ENCODE measurements at places on chromosomes 2 and 18.

DNA sequence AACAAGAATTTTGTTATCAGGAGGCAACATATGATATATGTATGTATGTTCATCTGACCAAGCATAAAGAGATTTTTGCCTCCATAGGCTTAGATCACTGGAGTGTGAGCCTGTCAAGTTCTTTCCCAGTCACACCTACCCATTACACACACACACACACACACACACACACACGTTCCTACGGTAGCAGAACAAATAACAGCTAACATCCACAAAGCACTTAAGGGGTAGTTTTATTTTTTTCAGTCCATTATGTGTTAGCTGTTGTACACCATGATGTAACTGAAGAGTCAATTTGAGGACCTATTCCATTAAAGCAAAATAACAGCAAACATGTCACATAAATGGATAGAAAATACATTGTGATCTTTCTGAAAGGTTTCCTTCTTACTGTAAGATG, 39.5 kb downstream of the UGP2 start:
- no peak for DNase-seq

GRCh38 chr18:49590608-49591007, 28.8 kb downstream of the LIPG start:
- DNase-seq = no peak

DNA sequence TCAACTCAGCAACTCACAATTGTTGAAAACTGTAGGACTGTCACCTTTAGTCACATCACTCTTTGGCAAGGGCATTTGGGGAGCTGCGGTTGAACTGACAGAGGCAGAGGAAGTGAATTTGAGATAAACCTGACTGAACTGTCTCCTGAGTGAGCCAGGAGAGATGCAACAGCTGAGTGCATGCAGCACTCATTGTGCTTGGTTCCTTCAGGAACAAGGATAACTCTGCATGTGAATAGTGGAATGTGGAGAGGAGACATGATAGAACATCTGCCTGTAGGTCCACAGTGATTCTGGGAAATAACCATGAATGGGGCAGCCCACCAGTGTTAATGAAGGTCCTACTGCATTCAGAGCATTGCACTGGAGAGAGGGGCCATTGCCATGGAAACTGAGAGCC, 494.7 kb downstream of the STK39 start:
- no peak for DNase-seq

DNA sequence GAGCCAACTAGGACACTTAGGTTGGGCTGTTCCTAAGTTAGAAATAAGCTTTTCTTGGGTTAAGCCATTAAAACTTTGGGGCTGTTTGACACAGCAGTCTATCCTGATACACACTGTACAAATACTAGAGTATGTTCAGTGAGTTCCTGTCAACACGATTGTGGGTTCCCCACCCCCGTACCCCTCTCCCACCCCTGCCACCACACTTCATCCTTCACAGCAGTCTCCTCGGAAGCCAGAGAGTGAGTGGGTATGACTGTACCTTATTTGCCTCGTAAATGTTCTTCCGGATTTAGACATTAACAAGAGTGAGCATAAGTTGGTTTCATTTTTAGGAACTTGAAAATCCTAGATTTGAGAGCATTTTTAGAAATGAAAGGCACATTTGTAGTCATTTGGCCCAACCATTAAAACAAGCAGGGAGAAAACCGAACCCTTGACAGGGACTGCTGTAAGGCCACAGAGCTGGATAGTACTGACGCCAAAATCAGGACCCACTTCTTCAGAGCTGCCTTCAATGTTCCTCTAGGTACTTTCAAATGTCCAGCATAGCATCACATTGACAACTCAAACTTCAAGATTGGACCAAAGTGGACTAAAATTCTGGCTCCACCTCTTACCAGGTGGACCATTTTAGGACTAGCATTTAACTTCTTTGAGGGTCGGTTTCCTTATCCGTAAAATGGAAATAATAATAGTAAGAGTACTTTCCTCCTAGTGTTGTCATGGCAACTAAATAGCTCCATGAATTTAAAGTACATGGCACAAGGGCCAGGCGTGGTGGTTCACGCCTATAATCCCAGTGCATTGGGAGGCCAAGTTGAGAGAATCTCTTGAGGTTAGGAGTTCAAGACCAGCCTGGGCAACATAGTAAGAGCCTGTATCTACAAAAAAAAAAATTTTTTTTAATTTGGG, 166.3 kb upstream of the SERTAD2 start:
- peak; percentile 32 for DNase-seq

DNA sequence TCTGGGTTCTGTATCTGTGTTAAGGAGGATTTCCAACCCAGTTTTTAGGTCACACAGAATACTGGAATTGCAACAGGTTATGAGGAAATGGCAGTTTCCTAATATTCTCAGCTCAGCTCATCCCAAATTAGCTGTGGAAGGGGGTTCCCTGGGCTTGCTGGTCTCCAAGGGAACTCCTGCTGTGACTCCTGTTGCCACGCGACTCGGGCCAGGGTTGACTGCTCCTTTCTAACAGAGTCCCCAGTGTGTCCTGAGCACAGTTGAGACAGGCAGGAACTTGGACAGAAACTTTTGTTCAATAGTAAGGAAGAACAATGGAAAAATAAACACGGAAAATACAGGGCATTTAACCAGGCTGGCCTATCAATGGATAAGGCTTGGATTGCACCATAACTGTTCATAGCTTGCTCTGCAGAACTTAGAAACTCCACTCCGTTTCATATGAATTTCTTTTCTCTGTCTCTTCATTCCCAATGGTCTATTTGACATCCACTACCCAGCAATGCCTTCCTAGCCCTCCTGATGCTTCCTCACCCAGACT, 3.8 kb upstream of the ROCK2 start:
- no peak for DNase-seq

DNA sequence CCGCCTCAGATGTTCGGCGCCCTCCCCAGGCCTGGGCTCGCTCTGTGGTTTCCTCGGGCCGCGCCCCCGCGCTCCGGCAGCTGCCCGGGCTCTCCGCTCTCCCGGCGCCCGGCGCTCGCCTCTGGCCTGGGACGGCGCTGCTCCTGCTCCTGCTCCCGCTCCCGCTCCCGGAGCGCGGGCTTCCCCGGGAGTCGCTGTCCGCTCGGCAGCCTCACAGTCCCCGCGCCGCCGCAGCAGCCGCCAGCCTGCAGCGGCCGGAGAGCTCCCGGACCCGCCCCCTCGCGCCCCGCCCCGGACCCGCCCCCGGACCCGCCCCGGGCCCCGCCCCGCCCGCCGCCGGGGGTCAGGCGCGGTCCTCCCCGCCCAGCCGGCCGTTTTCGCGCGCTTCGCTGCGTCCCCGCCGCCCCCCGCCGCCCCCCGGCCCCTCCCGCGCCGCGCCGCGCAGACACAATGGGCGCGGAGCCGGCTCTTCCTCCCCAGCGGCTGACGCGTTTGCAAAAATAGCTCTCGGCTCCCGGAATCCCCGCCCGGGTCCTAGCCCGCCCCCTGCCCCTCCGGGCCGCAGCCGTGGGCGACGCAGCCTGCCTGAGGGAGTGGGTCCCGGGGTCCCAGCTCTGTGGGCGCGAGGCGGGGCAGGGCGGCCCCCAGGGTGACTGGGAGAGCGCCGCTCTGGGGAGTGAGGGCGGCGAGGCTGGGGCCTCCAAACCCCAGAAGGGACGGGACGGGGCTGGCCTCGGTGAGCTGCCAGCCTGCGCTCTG, at the start of gene ARL4C:
Gene ARL4C (minus strand): TSS at position 247 of the 759 bp plus-strand sequence. CDS start 495 bp downstream, outside the sequence.
- peak; percentile 44 for DNase-seq

- DNase-seq = no peak
These were observed 13.9 kb downstream of the HDAC4 start for GRCh38 chr2:239386872-239387445.

GRCh38 chr2:9655441-9656269, 24.9 kb upstream of the YWHAQ start:
- DNase-seq = no peak

GRCh38 chr18:25875551-25876240, 214.7 kb downstream of the SS18 start:
- no peak for DNase-seq

DNA sequence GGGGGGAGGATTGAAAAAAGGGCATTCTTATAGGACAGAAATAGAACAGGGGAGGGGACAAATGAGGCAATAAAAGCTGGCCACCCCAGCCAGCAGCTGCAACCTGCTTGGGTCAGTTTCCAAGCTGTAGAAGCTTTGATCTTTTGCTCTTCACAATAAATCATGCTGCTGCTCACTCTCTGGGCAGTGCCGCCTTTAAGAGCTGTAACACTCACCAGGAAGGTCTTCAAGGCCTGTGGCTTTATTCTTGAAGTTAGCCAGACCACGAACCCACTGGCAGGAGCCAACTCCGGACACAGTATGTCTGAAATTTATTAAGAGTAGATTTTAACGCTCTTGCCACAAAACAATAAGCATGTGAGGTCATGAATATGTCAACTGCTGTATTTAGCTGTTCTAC, 649.9 kb upstream of the RAB6C start:
- peak; percentile 13 for DNase-seq

DNA sequence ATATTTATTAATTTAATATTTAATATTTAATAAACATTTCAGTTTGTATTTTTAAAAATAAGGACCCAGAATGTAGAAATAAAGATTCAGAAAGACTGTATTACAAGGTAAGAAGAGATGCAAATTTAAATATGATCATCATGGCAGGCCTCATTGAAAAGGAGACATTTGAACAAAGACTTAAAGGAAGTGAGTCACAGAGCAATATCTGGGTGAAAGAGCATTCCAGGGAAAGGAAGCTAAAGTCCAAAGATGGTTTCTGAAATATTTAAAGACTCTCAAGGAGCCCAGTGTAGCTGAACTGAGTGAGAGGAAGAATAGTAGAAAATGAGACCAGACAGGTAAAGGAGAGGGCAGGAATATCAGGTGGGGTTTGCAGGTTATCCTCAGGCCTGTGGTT, 5.9 kb downstream of the SCYGR4 start:
- no peak for DNase-seq

DNA sequence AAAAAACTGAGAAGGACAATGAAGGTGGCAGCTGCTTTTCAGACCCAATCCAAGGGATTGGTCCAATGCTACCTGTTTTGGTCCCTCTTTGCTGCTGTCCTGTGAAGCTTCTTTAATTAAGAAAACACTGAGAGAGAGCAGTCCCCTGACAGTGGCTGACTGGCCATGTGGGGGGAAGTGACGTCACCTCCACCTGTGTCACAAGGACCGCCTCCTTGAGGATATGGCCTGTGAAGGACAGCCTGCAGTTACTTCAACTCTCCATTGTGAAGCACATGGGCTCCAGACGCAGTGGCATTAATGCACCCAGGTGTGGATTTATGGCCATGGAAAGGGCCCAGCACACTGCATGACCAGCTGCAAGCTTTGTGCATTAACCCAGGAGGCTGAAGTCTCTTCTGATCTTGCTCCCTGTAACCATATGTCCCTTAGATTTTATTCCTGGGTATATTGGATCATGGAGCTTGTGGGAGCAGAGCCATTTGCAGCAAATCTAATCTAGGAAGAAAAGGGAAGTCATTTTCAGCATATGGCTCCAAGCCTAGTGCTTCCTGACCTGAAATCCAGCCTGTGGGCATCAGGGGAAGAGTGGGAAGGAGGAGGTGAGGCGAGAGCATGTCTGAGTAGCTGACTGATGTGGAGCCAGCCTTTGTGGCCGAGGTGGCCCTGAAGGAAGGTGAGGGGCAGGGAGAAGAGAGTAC, 32.2 kb downstream of the KIF5C start:
- DNase-seq = peak; percentile 22

- DNase-seq = no peak
These were observed 33.1 kb downstream of the KIF1A start for GRCh38 chr2:240786871-240787311.

DNA sequence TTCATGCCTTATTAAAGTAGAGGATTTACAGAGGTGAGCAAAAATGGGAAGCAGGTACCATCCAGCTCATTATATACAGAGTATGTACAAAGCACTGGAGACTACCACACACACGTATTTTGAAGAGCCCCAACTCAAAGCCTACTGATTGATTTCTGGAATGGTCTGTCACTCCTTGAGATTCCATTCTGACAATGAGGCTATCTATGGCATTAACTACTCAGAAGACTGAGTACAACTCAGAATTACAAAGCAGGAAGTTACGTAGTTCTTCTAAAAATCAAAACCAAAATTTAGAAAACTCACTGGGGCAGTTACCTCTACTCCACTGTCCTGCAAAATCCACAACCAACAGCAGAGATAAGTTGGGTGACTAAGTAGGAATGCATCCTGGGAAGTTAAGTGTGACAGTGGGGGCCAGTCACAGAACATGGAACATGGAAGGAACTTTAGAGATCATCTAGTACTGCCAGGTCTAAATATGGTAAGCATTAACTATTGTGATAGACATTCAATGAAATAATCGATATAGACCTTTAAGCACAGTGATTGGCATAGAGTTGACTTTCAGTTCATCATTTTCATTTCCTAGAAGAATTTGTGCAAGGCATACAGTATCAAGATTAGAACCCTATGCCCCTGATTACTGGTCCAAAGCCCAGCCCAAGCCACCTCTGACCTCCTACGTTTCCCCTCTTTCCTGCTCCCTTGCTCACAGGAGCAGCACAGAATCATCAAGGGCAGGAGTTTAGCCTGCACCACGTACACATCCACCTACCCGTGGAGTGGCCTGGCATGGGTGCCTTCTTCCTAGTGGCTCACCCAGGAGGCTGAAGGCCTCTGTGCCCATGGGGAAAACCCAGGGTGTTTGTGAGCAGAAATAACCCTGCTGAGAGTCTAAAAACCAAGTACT, 80.1 kb upstream of the FOSL2 start:
- DNase-seq = no peak

DNA sequence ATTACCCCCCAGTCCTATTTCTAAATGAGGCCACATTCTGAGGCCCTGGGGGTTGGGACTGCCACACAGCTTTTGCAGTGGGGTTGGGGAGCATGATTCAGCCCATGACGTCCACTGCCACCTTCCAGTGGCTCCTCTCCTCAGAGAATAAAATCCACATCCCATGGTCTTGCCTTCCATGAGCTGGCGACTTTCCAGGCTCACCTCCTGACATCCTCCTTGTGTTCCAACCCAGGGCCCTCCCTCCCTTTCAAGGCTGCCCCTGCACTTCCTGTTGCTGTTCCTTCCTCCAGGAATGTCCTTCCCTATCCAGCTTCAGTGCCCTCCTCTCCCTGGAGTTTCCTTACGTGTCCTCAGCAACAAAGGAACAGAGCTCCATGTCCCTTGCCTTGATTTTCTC, 187.3 kb upstream of the ID2 start:
- DNase-seq = no peak

- no peak for DNase-seq
These were observed 82.4 kb downstream of the DDX1 start for GRCh38 chr2:15673919-15674636.

DNA sequence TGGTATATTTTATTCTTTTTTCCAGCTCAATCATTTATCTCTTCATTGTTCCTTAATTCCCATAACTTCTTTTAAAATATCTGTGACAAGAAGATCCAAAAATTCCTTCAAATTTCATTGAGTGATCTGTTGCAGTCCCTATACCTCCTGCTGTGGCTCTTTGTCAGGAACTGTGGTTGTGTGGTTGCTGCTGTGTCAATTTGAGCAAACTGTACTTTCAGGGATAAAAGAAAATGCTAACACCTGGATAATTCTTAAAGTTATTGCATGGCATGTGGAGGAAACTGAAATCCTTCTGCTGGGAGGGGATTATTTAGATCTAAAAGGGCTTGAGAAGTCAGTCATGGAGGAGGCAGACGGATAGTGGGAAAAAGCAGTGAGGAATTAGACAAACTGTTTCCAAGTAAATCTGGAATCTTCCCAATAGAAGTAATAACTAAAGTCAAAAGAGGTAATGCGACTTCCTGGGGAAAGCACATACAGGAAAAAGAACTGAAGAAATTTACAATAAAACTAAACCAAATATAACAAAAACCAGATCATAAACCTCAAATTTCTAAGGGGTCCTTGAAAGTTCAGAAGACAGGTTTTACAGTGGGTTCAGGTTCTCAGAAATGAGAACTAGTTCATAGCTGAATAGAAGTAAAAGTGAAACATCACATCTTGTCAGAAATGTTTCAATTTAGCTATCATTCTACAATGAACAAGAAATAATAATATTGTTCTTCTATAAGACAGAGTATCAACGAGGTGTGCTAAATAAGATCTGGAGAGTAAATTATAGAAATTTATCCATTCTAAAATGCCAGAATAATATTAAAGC, 33.5 kb upstream of the CD226 start:
- no peak for DNase-seq
